ENCODE measurements at places on chromosomes 1 and 21.

GRCh38 chr1:147247656-147248238 is 5.3 kb downstream of the CHD1L start:
- no peak for DNase-seq

- DNase-seq = no peak
These were observed 77.1 kb upstream of the ACTL8 start for GRCh38 chr1:17678011-17678410.

DNA sequence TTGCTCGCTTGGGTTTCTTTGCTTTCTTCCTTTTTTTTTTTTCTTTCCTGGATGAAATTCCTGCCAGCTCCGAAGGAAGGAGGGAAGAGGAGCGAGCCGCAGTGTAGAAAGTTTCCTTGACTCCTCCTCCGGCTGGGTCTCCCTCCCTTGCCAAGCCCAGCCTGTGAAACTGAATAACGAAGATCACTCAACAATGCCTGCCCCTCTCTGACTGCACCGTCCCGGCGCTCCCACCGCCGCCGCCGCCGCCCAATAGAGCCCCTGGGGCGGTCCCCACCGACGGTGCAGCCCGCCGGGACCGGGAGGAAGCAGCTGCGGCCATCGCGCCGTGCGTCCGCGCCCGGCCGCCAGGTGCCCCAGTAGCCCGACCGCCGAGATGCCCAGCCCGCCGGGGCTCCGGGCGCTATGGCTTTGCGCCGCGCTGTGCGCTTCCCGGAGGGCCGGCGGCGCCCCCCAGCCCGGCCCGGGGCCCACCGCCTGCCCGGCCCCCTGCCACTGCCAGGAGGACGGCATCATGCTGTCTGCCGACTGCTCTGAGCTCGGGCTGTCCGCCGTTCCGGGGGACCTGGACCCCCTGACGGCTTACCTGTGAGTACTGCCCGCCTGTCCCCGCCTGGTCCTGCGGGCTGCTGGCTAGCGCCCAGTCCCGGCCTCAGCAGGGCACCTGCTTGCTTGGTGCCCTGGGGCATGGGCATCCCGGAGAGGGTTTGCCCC is at the start of gene LGR6:
Gene LGR6 (plus strand): TSS at position 186 of the 714 bp plus-strand sequence. CDS start 191 bp downstream, at position 377.
- DNase-seq = no peak

DNA sequence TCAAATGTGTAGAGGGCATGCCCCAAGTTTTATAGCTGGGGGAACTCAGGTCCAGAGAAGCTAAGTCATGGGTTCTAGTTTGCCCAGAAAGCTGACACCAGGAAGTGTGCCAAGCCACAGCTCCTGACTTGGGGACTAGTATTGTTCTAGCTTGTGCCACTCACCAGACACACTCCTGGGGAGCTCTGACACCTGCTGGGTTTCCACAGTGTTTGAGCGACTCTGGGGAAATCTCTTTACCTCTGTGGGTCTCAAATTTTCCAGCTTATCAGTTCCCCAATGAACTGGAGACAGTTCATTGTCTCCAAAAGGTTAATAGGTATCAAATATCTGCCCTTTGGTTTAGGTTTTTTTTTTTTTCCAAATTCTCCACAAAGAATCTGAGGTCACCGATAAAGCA is 4.2 kb downstream of the KISS1 start:
- no peak for DNase-seq

- DNase-seq = no peak
These were observed 5.4 kb downstream of the TUFT1 start for GRCh38 chr1:151545542-151545941.

DNA sequence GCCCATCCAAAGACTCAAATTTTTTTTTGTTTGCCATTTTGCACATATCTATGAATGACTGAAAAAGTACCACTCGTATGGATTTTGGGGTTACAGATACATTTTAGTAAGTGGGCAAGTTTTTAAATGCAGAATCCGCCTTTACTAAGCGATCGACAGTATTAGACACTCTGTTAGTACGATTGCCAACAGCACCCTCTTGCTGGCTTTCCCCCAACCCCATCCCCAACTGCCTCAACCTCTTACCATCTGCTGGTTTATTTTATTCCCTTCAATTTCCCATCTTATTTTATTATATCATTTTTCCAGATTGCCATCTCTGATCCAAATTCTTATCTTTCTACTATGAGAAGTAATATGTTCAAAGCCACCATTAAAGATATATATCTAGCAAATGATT is 244.8 kb downstream of the LRRIQ3 start:
- DNase-seq = no peak

GRCh38 chr1:206097381-206097780 is 19.8 kb downstream of the AVPR1B start:
- no peak for DNase-seq

GRCh38 chr1:90488451-90488850 is 228.7 kb downstream of the BARHL2 start:
- no peak for DNase-seq

DNA sequence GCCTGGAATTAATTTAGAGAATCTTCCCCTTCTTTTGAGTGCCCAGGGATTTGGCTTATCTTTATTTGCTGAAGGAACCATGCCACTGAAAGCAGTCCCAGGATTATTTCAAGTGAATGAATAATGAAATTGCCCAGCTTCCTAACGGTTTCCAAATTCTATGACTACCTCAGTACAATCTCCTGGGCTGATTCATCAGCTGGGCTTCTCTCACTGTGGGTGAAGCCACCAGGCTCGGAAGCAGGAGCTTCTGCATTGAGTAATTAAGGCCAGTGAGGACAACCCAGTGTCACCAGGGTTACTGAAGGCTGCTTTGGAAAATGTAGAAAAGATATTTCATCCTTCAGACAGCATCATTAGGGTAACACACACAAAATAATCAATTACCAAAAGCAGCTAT is 169.8 kb downstream of the DAB1 start:
- no peak for DNase-seq

GRCh38 chr21:38930853-38931252 is 125.1 kb downstream of the ETS2 start:
- peak; percentile 72 for DNase-seq

All from fibroblast of the conjunctiva (primary cell).